ENCODE measurements at places on chromosomes 2 and 18. TPM values are rescaled to one million over a fixed set of nuclear protein-coding genes. Genes with fewer than 3 reads are reported as not detected.
A peak's percentile ranks its signal among the peaks of the same experiment; 100 is the strongest.

GRCh38 chr2:73703675-73704074, 33.5 kb downstream of the TPRKB start:
- no peak for ATAC-seq

- ATAC-seq, result no peak
Observed at GRCh38 chr2:181516992-181517391, 59.8 kb downstream of the ITGA4 start.

DNA sequence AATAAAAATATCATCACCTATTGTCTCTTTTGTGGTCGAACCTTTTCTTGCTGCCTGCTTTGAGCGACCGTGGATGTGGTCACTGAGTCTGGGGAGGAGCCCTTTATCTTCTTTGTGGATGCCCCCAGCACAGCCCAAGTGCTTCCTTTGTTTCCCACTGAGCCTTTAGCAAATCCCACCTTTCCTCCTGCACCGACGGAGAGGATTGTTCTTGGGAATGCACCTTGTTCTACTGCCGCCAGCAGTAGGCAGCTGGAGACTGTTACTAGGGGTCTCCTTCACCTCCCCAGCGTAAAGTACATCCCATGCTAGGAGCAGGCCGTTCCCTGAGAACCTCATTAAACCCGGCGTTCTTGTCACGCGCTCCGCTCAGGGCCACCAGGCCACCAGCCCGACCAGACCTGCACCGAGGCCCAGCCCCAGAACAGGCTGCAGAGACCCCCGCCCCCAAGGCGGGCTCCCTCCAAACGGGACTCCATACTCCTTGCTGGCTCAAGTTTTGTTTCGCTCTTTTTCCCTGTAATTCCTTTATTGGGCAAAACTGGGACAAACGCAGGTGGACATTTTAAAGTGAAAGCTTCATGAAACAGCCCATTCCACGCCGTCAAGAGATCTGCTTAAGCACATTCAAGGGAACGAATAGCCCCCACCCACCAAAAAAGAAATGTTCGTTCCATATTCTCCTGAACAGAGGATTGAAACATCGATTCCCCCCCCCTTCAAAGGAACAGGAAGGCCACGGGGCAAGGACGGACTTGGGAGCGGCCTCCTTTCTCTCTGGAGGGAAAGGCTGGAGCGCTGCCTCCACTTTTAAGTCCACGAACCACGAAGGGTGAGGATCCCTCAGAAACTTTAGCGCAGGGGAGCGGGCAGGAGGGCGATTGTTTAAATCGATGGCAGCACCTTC, 1.1 kb upstream of the MAT2A start:
- ATAC-seq, result peak; percentile 0

GRCh38 chr2:183998041-183998796, 600.1 kb upstream of the ZNF804A start:
- no peak for ATAC-seq

- ATAC-seq, result no peak
Observed at GRCh38 chr18:49640741-49641140, 78.9 kb downstream of the LIPG start.

- no peak for ATAC-seq
Observed at GRCh38 chr2:162917626-162918025, 79.1 kb upstream of the KCNH7 start.

LINC00305 gene
- not detected for total RNA-seq

MALL gene
- 11.0 TPM for total RNA-seq

LAMA3 gene
- 8.3 TPM for total RNA-seq

All from gastroesophageal sphincter (tissue), 4 donors.